ENCODE measurements at places on chromosomes 7 and 10. TPM values are rescaled to one million over a fixed set of nuclear protein-coding genes. Genes with fewer than 3 reads are reported as not detected.

Gene HECTD2
- 14.0 TPM for total RNA-seq

Gene ARMC3
- not detected for total RNA-seq

Gene PODXL
- 2.3 TPM for total RNA-seq

Gene LIPJ
- not detected for total RNA-seq

Gene AOAH
- 0.10 TPM for total RNA-seq

Gene STRIP2
- total RNA-seq: 1.7 TPM

Gene STEAP1B
- total RNA-seq: 5.4 TPM
